NK-92 treated with Interleukin-12 subunit alpha and Interleukin-12 subunit beta, amount 100 ng/mL, for 24 hours (cell line): ENCODE measurements at places on chromosomes 13 and 19.

GRCh38 chr13:22848539-22849052, 332.2 kb upstream of the SGCG start:
- DNase-seq, result no peak

GRCh38 chr13:109428146-109428545, 358.2 kb downstream of the IRS2 start:
- no peak for DNase-seq

- DNase-seq, result no peak
Observed at GRCh38 chr13:31927219-31927653, 104.3 kb upstream of the FRY start.

GRCh38 chr13:47420568-47420967, 523.7 kb upstream of the HTR2A start:
- DNase-seq, result no peak

- DNase-seq, result no peak
Observed at GRCh38 chr13:67048084-67048820, 181.9 kb downstream of the PCDH9 start.

DNA sequence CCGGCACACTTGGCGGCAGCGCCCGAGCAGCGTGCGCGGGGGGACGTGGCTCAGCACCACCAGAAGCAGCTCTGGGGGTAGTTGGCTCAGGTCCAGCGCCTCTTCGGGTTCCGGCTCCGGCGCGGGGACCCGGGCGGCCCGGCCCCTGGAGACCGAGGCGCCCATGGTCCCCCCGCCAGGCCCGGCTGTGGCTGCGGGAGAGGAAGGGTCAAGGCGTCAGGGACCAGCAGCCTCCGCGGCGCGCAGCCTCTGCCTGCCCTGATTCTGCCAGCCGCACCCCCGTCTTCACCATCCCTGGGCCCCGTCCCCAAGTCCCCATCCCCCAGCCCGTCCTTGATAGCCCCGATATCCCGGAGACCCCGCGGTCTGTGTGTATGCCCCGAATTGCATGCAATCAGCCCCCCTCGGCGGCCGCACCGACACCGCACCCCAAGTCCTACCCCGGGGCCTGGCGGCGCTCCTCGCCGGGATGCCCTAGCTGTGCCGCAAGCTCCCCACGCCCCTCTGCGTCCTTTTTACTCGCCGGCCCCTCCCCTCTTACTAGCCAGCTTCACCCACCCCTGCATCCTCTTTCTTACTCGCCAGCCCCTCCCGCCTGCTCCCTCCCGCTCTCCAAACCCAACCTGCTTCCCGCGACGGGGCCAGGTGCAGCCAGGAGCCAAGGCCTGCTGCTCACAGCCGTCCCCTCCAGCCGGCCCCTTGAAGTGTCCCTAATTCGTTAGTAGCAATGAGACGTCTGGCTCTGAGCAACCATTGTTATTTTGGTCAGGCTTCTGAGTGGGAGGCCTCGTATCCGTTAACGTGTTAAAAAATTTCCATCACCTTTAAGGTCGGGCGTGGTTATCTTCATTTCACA, at the start of gene FBXO27:
Gene FBXO27 (minus strand): TSS at position 487 of the 856 bp plus-strand sequence. CDS start 322 bp downstream, at position 165.
- no peak for DNase-seq

DNA sequence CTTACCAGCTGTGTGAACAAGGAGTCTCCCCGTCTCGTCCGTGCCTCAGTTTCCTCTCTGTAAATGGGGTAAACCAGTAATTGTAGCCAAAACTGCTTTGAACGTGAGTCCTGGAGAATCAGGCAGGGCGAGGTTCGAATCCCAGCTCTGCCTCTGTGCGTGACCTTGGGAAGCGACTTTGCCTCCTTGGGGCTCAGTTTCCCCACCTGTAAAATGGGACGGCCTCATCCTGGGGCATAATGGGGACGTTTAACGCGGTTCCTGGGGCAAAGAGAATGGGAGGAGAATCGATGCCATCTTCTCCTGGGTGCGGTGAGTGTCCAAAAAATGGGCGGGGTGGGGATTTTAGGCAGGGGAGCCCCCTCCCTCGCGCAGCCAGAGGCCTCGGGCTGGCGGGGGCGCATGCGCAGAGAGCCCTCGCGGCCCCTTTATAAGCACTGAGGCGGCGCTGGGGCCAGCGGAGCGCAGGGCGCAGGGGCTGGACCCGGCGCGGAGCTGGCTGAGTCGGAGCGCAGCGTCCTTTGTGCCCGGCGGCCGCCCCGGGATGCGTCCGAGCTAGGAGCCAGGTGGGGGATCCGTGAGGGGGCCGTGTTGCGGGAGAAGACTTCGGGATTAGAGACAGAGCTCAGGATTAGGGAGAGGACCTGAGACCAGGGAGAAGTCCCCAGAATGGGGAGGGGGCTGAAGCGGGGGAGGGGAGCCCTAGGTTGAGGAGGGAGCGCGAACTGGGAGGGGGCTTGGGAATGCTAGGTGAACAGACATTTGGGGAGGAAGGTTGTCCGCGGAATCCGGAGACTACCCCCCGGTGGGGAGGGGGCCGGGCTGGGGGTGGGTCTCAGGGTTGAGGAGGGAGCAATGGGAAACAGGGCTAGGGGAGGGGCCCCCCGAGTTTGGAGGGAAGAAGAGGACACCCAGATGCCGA, at the start of gene NCAN:
Gene NCAN (plus strand): TSS at position 460 of the 922 bp plus-strand sequence. CDS start 4,996 bp downstream, outside the sequence.
- DNase-seq, result no peak

DNA sequence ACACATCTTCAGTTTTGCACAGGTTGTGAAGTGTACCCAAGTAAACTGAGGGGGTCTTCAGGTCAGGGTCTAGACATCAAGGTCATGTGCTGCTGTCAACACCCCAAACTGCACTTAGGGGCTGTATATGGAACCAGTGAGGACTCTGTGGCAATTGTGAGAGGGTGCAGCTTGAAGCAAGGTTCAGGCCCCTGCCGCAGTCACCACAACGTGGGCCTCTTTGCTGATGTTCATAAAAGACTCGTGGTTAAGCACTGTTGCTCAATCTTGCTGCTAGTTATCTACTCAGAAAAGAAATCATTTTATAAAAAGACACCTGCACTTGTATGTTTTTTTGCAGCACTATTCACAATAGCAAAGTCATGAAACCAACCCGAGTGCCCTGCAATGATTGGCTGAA, 907.4 kb downstream of the UQCRFS1 start:
- DNase-seq, result no peak

DNA sequence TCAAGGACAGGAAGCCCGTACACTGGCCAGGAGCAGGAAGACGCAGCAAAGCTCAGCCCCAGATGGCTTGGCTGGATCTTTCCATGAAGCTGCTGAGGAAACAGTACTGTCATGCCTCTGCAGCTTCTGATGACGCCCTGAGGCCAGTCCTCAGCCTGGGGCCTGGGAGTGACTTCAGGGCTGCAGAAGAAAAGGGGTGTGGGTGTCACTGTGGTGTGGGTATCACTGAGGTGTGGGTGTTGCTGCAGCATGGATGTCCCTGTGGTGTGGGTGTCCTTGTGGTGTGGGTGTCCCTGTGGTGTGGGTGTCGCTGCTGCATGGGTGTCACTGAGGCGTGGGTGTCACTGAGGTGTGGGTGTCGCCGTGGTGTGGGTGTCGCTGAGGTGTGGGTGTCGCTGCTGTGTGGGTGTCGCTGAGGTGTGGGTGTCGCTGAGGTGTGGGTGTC, 12.0 kb upstream of the GAS6 start:
- no peak for DNase-seq

DNA sequence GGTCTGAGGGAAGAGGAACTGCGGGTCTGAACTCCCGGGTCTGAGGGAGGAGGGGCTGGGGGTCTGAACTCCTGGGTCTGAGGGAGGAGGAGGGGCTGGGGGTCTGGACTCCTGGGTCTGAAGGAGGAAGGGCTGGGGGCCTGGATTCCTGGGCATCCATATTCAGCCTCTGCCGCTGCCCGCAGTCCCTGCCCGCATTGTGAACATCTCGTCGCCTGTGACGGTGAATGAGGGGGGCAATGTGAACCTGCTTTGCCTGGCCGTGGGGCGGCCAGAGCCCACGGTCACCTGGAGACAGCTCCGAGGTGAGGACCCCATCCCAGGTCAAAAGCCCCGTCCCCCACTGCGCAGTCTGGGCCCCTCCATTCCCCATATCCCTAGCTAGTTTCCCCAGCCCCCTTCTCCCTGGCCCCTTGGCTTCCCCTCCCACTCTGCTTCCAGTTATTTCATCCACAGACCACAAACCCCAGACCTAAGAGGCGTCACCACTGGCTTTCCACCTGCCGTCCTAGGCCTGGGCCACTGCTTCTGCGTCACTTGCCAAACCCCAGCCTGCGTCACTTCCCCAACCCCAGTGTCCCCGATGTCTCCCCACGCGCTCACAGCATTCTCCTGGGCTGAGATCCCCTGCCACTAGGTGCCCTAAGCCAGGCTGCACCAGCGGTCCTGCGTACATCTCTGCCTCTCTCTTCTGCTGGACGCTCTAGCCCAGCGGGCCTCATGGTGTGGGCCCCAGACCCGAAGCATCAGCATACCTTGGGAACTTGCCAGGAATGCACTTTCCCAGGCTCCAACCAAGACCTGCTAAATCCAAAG, 13.9 kb downstream of the IGLON5 start:
- no peak for DNase-seq

DNA sequence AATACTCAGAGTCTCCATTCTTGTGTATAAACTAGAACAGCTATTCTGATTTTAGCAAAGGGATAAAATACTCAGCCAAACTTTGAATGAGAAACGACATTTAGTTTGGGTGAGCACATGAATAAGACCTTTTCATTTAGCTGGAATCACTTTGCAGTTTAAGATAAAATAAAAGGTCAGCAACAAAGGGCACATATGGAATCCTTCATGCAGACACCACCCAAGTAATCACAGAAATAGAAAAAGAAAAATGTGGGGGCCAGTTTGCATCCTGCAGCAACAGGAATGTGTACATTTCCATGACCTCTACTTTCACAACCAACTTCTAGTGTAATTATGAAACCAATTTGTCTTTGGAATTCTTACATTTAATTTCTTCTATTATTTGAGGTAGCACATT, 1637.4 kb downstream of the PCDH9 start:
- no peak for DNase-seq

DNA sequence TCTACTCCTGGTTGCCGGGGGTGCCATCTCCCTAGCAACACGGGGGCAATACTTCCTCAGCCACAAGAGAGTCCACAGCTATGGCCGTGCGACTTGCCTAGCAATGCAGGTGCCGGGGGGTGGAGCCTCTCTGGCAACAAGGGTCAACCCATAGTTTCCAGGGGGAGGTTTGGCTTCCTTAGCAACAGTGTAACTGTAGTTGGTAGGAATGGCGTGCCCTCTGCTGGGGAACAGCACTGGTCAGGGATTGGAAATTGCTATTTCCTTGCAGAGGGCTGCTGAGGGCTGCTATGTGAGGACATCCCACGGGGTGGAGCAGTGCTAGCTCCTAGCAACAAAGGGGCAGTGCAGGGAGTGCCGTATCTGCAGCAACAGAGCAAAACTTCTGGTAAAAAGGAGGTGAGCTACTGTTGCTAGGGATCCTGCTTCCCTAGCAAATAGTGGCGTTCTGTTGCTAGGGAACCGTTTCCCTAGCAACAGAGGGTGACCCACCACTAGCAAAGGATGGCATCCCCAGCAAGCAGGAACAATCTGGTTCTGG, 7.0 kb upstream of the TMC4 start:
- no peak for DNase-seq

DNA sequence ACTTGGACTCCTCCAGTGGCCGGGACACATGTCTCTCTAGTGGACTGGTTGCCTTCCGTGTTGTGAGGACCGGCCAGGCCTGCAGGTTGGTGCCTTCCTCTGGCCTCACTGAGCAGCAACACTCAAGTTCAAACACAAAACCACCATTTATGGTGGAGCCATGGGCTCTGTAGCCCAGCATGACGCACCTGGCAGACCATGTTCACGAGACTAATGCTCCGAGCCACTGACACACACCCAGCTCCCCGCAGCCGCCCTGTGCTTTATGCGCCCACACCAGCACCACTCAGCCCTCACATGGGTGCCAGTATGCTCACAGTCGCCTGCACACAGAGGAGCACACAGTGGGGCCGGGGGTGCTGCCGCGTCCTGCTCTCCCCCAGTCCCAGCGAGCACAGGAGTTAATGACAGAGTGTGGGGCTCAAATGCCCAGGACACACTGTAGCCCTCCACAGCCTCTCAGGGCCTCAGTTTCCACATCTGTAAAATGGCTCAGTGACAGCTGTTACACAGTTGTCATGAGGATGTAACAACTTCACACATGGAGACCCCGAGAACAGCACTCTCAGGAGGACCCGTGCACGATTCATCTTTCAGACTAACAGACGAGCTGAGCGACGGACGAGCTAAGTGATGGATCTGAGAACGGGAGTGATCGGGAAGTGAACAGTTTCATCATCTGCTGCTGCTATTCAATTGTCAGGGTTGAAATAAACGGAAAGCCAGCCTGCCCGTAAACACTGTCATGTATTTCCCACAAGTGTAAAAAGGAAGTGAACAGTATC, 7.8 kb downstream of the GAS6 start:
- DNase-seq, result no peak

DNA sequence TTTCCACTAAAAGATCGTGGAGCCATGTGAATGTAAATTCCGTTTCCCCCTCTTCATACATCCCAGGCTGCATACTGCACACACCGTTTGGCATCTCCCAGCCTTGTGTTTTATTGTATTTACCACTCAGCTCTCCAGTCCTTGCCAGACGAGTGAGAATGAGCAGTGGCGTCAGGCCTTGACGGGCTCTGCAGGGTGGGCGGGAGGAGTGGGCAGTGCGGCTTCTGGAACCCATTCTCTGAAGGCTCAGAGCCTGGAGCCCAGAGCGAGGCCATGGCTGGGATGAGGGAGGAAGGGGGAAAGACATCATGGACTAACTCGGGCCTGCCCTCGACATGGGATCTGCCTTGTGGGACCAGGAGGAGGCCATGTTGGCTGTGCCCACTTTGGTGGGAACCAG, 25.1 kb downstream of the BICRA start:
- no peak for DNase-seq

DNA sequence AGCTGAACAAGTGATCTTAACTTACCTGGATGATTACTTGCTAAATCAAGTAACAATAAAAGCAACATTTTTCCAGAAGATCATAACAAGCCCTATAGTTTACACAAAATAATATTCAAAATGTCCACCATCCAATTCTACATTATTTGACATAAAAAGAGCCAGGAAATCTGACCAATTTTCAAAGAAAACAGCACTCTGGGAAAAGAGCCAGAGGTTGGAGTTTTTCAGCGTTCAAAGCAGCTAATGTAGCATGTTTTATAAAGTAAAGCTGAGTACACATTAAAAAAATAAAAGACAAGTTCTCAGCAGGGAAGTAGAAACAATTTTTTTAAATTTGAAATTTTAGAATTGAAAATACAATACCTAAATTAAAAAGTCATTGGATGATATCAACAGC, 62.6 kb downstream of the UFM1 start:
- no peak for DNase-seq

DNA sequence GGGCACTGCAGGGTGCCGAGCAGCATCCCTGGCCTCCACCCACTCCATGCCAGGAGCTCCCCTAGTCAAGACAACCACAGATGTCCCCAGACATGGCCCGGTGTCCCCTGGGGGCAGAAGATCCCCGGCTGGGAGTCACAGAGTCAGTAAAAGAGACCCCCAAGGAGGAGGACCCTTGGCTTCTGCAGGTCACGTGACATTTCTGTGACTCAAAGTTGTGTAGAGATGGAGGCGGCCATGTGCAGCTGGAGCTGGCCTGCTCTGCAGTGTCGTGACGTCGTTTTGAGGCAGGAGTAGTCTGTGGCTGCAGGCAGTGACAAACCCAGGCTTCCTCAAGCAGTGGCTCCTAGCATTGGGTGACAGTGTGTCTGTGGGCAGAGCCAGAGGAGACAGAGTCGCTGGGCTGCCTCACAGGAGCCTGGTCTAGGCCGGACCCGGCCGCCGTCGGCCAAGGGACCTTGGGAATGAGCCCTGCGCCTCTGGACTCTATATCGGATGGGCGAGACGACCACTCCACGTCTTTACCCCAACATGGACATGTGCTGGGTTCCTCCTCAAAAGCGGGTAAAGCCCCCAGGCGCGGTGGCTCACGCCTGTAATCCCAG, 7.7 kb upstream of the DIRAS1 start:
- DNase-seq, result no peak

GRCh38 chr19:16262618-16263017, 62.0 kb upstream of the KLF2 start:
- no peak for DNase-seq
